ENCODE measurements at places on chromosomes 1 and 21. TPM values are rescaled to one million over a fixed set of nuclear protein-coding genes. Genes with fewer than 3 reads are reported as not detected.

The MIXL1 gene
- total RNA-seq = 1.5 TPM

DNA sequence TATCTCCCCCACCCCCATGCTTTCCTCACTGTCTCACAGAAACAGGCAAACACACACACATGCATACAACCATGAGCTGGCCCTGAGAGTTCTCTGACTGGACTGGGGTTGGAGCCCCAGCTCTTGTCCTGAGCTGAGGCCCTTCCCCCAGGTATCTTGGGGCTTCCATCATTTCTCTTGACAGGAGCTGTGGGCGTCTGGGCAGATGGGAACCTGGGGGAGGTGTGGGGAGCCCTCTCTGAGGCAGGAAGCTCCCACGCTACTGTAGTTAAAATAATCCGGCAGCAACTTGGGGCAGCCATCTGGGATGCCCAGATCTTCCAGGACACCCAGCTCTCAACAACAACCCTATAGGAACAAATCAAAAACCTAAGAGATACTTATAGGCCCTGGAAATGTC, 2.7 kb upstream of the KIF21B start:
- DNase-seq = no peak

DNA sequence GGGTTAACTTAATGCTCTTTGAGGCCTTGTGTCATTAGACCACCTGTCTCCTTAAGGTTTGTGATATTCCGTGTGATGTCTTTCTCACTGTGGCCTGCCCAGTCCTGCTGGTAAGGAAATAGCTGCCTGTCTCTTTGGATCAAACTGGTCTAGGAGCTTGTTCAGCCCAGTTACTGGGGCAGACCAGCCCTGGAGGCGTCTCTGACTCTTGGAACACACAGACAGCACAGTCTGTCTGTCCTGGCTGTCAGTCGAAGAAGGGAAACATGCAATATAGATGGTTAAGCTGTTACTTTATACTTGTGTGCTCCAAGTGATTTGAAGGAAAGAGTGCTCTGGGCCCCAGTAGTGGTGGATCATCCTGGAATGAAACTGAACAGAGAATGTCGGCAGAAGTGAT, 20.4 kb downstream of the PBX1 start:
- no peak for DNase-seq

DNA sequence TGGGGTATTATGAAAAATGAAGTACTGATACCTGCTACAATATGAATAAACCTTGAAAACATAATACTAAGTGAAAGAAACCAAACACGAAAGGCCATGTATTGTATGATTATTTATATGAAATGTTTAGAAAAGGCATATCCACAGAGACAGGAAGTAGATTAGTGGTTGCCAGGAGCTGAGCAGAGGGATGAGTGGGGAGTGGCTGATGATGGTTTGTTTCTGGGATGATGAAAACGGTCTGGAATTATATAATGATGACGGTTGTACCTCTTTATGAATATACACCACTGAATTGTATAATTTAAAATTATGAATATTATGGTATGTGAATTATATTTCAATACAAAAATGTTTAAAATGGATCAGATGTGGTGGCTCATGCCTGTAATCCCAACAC, 63.8 kb upstream of the MPC2 start:
- DNase-seq = no peak

GRCh38 chr21:28632755-28633408, 359.8 kb downstream of the LTN1 start:
- DNase-seq = no peak

DNA sequence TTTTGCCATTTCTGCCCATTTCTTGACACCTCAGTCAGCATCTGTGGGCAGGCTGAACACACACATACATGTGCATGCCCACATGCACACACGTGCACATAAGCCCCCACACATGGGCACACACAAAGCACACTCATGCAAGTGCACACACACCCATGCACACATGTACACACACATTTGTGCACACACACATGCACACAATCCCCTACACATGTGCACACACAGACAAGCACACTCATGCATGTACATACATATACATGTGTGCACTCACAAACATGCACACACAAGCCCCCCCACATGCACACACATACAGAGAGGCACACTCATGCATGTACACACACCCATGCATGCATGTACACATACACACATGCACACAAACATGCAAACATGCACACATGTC, 83.5 kb upstream of the ACTRT2 start:
- DNase-seq = no peak

- no peak for DNase-seq
These were observed 1.7 kb downstream of the COP1 start for GRCh38 chr1:176205332-176205914.

DNA sequence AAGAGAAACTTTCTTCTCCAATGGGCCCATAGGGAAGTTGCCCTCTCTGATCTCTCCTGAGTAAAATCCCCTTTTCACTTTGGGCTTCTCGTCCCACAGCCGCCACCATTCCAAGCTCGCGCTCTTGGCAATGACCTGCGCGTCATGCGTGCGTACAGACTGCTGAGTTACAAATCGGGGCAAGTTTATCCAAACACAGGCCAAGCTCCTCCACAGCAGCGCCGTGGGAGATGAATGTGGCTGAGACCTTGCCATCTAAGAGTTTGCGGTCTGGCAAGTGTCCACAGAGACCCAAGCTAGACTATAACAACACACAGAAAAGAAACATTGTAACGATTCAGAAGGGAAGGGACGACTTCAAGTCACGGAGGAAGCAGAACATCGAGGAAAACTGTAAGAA, 116.3 kb upstream of the SOD1 start:
- no peak for DNase-seq

The C1orf210 gene
- total RNA-seq = 34.3 TPM

GRCh38 chr1:53244141-53244540, 5.8 kb upstream of the MAGOH start:
- DNase-seq = no peak

The BCL2L15 gene
- total RNA-seq = 0.16 TPM

The SLC6A9 gene
- 29.4 TPM for total RNA-seq

The DISP1 gene
- total RNA-seq = 9.3 TPM

- no peak for DNase-seq
These were observed 58.3 kb upstream of the ARTN start for GRCh38 chr1:43875331-43875730.

DNA sequence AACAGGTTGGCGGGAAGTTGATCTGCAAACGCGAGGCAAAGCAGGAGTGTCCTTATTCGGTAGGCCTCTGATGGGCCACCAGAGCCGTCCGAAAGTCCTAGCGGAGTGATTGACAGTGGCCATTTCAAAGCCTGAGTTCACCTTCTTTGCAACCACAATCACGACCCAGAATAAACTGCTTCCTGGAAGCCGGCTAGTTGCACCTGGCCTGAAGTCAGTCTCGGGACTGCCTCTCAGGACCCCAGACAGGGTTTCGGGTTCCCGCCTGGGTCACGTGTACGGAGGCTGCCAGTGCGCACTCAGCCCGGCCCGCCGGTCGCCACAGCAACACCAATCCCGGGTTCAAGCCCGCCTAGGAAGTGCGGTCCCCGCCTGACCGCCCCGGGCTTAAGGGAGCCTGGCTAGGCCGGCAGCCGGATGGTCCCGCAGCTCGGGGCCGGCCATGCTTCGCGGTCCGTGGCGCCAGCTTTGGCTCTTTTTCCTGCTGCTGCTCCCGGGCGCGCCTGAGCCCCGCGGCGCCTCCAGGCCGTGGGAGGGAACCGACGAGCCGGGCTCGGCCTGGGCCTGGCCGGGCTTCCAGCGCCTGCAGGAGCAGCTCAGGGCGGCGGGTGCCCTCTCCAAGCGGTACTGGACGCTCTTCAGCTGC, at the start of gene TOR3A:
Gene TOR3A (plus strand): TSS at position 384 of the 646 bp plus-strand sequence. CDS start 59 bp downstream, at position 443.
- peak; percentile 81 for DNase-seq

DNA sequence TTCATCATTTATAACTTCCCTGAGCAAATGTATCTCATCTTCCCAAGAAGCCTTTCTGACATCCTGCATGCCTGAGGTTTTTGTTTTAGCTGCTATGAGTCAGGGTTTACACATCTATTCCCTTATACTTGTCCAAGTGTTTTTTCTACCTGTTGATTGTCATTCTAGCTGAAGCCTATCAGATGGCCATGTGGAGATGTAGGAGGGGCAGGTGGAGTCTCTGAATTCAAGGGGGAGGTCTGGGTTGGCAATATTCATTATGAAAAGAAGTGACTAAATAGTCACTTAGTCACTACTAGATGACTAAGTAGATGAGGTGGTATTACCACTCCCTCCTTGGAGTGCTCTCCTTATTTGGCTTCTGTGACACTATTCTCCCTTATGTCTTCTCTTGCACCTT, 52.4 kb downstream of the XCL1 start:
- no peak for DNase-seq

- no peak for DNase-seq
These were observed 268.1 kb downstream of the DNM3 start for GRCh38 chr1:172109359-172109758.

- no peak for DNase-seq
These were observed 21.0 kb downstream of the CD160 start for GRCh38 chr1:145740269-145740668.

The MAP3K21 gene
- 13.1 TPM for total RNA-seq

The S100A8 gene
- not detected for total RNA-seq

The ANGPTL3 gene
- not detected for total RNA-seq

DNA sequence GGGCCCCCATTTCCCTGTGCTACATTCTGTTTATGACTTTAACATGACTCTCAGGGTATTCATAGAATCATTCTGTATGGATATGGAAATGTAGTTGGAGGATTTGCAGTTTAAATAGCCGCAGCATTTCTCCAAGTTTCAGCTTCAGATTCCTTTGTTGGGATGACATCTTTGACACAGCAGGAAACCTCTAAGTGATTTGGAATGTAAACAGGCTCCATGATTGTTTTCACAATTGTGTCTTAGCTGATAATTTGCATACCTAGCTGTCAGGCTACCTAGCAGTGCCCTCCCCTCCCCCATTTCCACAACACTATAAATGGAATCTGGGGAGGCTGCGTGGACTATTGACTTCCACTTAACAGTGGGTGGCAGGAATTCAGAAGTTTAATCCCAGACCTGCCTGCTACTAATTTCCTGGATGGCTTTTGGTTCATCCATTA, 290.2 kb downstream of the HLX start:
- no peak for DNase-seq

GRCh38 chr1:247386687-247387086, 29.3 kb upstream of the NLRP3 start:
- DNase-seq = no peak

DNA sequence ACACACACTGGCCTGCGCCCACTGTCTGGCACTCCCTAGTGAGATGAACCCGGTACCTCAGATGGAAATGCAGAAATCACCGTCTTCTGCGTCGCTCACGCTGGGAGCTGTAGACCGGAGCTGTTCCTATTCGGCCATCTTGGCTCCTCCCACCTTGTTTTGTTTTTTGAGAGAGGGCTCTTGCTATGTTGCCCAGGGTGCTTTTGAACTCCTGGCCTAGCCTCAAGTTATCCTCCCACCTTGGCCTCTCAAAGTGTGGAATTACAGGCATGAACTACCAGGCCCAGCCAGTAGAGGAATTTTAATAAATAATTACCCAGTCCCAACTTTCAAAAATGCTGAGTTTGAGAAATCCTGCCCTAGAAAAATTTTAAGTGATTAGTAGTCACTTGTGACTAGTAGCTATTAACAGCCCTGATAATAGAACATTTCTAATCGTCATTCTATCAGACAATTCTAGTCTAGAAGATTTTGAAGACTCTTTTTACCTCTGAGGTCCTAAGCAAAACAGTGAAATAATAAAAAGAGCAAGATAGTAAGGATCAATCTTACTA, 30.9 kb upstream of the SLC35D1 start:
- no peak for DNase-seq

- no peak for DNase-seq
These were observed 6.7 kb upstream of the PINK1 start for GRCh38 chr1:20626524-20626923.

The FOXD2 gene
- total RNA-seq = 0.05 TPM

The VTCN1 gene
- 1.8 TPM for total RNA-seq

DNA sequence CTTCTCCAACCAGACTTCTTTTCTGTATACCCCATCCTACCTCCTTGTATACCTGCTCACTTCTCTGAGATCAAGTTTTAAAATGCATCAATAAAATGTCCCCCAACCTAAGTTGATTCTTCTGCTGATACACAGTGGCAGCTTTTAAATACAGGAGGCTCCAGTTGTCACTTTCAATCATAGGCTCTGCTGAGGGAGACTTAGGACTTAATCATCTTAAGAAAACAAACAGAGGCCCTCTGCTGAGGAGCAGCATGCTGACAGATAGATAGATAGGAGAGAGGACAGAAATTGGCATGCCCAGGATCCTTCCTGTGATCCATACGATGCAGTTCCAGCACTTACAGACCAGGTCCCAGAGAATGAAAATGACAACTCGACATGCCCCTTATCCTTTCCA, 311.0 kb upstream of the PROX1 start:
- no peak for DNase-seq

The ZBTB8A gene
- total RNA-seq = 8.9 TPM

- no peak for DNase-seq
These were observed 4.1 kb upstream of the PDZK1 start for GRCh38 chr1:145711213-145711651.

DNA sequence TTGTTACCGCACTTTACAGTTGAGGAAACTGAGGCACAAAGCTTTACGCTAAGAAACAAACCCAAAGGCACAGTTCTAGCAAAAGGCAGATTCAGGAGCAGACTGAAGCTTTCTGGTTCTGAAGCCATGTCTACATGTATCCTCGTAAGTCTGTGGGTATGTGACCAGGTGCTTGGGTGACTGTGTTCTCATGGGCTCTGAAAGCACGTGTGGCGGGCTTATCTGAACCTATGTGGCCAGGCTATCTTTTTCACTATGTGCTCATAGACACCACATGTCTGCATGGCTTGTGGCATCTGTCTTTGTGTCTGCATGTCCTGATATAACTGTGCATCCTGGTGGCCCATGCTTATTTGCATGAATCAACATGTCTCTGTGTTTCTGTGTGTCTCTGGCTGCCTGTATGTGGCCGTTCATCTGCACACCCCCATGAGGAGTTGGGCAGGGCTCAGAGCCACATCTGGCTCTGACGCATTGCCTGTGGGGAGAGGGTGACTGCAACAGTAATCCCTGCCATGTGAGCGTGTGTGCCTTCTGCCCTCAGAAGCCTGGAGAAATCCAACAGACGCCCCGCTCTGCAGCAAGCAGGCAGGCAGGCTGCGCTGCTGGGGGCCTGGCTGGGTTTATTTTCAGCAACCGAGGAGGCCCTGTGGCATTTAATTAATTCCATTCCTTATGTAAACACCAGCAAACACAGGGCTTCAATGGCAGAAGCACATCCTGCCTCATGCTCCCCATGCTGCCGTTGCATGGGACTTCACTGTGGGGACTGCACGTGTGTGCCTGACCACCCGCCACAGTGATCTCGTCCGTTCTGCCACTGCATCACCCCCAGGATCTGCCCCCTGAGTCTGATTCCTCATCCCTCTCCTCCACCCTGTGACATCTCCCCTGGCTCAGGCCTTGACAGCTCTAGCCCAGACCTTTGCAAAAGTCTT, 115.4 kb downstream of the TRABD2B start:
- DNase-seq = no peak

- DNase-seq = no peak
These were observed 32.7 kb upstream of the PLXNA2 start for GRCh38 chr1:208276757-208277435.

DNA sequence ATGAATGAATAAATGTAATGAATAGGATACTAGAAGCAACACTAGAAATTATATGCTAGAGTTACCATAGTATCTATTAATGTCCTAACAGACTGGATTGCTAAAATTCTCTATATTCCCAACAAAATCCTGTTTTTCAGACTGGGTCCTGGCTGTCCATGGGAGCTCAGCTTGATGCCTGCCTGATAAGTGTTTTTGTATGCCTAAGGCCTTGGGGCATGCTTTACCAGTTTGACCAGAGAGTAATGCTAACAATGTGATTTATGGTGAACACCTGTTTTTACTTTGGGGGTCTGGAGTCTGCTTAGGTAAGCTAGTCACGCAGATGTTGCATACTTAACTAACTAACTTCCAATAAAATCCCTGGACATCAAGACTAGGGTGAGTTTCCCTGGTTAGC, 318.8 kb upstream of the DEPDC1 start:
- no peak for DNase-seq

The PRR9 gene
- not detected for total RNA-seq
